ENCODE measurements at places on chromosomes 12 and 14. TPM values are rescaled to one million over a fixed set of nuclear protein-coding genes. Genes with fewer than 3 reads are reported as not detected.

Gene ACOT6
- not detected for total RNA-seq

Gene CLEC7A
- not detected for total RNA-seq

Gene AKAP3
- 0.93 TPM for total RNA-seq

Gene OTOGL
- total RNA-seq = not detected

Gene UNC79
- not detected for total RNA-seq
